Stimulated activated CD4-positive, alpha-beta T cell treated with anti-CD3 and anti-CD28 coated beads, Interleukin-4, amount 100 ng/mL, for 1 hour (primary cell): ENCODE measurements at places on chromosomes 6 and 20.

- DNase-seq: no peak
Observed at GRCh38 chr6:43830775-43831174, 60.8 kb downstream of the VEGFA start.

GRCh38 chr6:38867726-38868125, 152.6 kb downstream of the DNAH8 start:
- DNase-seq: no peak

DNA sequence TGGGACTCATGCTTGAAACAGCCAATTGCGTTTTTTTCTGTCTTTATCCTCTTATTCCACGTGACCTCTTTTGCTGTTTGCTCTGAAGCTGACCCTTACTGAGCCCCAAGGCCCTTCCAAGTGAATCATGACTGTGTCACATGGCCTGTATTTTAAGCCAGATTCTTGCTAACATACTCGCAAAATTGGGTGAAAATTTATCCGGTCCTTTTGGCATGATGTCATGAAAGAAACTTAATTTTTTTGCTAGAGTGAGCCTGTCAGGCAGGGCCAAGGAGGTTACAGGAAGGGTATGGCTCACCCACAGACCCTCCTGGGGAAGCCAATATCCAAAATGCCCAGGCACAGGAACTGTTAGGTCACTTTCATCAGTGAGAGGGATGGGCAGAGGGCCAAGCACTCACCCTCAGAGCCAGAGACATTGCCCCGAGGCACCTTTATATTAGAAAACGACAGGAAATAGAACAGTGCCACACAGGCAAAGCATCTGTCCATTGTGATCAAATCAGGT, 296.7 kb downstream of the CDH26 start:
- DNase-seq: no peak

- no peak for DNase-seq
Observed at GRCh38 chr6:124319410-124319809, 515.7 kb downstream of the NKAIN2 start.

DNA sequence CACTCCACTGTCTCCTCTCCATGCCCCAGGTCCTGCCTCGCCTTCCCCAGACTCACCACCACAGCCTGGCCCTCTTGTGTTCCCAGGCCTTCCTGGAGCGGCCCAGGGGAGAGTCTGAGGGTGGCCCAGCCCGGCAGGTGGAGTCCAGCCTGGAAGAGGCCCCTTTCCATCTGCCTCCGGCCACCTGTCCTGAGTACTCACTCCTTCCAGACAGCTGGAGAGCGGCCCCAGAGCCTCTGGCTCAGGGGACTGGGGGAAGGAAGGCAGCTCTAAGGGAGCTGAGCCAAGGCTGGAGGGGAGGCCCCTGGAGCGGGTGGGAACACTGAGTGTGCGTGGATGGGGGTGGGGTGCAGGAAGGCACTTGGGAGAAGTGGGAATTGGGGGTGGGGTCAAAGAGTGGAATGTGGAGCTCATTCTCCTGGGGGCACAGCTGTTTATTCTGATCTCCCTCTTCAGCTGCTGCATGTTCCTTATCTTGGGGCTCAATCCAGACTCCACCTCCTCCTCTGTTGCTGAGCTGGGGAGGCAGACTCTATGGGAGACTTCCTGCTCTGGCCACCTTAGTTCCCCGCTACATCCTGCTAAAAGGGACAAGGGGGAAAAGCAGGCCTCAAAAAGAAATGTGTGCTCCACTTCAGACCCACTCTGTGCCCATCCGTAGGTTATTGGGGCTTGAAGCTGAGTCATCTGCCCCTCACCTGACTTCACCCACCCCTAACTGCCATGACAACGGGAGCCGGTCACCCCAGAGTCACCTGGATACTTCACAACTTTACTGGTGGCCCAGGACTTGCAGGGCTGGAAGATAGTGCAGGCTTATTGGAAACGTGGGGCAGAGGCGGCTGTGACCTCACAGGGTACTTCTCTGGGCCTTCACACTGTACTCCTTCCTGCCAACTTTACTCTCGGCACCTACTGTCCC, 19.5 kb upstream of the TAF8 start:
- DNase-seq: peak; percentile 50

GRCh38 chr6:104326173-104327001, 533.3 kb downstream of the HACE1 start:
- no peak for DNase-seq

GRCh38 chr20:16974080-16974854, 226.1 kb downstream of the OTOR start:
- DNase-seq: no peak

DNA sequence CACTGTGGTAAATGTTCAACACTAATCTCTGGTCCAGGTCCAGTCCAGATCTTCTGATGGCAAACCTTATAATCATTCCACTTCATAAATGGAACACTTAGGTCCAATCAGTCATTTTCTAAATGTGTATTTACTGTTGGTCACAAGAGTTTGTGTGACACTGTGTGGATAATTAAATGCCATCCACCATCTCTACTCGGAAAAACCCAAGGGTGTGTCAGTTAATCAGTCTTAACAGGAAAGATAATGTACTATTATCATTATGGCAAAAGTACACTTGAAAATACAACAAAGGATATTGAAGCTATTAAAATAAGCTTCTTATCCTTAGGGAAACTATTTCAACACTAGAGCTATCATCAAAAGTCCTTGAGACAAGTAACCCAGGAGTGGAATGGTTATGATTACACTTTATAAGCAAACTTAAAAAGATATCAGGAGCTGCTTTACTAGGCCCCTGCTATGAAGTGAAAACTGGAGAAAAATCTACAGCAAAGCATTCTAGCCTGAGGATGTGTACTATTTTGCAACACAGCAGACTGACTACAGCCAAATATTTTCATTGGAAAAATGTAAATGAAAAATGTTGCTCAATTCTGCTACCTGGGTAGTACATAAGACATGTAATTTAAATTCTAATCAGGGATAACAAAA, 227.9 kb downstream of the LAMA2 start:
- no peak for DNase-seq

GRCh38 chr6:104400844-104401243, 458.9 kb downstream of the HACE1 start:
- no peak for DNase-seq

DNA sequence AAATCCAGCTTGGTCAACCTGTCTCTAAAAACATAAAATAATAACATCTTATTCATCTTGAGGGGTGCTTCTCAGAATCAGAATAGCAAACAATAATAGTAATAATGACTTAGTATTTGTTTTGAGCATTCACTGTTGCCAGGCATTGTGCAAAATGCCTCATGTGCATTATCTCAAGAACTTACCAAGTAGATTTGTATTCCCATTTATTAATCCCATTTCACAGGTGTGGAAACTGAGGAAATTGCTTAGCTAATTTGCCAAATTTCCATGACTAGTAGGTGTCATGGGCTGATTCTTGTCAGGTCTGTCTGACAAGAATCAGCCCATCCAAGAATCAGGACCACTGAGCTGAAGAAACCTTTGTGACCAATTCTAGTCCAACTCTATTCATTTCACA, 5.5 kb downstream of the TTBK1 start:
- DNase-seq: no peak

DNA sequence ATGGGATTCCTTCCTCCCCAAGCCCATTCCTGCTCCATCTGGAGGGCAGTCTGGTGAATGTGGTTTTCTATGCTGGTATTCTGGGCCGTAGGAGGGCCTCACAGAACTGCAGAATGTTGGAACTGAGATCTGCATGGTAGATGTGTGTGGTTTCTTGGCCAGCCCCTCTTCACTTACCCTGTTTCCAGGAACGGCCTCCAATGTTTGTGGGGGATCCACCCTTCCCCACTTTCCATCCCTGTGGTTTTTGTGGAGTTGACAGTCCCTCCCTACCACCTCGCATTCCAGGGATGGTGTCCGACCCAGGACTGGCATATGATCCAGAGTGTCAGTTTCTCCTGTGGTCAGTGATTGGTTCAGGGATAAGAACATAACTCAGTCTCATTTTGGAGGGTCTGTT, 26.7 kb upstream of the TMEM14A start:
- no peak for DNase-seq

DNA sequence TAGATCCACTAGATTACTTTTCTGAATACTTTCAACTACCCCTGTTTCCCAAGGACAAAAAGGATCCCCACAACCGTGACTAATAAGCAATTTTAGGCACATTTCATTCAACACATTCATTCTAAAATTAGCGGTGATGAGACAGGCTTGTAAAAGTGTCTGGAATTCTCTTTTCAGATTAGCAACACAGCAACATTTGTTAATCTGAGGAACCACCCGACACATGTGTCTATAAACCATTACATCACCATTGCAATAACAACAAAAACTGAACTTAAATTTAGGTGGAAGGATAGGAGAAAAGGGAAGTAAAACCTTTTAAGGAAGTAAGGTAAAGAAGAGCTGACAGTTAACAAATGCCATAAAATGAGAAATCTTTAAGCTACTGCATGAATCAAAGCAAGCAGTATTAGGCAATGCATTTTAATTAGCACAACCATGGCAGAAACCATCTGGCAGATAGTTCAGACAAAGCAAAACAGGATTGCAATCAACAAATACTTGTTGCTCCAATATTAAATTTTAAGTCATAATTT, 49.1 kb downstream of the MAP3K7 start:
- DNase-seq: no peak

DNA sequence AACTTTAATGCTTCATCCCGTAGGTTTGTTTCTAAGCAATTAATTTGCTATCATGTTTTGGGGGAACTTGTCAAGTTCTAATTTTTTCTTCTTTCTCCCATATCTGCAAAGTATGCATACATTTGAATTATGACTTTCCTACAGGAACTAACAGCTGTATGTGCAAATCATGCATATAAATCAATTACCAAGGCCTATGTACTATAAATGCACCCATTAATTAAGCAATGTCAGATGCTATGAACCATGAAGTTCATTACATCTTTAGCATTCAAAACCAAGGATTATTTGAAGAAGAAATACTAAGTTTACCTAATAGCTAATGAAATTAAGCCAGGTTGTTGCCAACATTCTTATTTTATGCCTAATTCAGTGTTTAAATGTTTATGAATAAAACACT, 851.3 kb downstream of the TFAP2A start:
- no peak for DNase-seq

DNA sequence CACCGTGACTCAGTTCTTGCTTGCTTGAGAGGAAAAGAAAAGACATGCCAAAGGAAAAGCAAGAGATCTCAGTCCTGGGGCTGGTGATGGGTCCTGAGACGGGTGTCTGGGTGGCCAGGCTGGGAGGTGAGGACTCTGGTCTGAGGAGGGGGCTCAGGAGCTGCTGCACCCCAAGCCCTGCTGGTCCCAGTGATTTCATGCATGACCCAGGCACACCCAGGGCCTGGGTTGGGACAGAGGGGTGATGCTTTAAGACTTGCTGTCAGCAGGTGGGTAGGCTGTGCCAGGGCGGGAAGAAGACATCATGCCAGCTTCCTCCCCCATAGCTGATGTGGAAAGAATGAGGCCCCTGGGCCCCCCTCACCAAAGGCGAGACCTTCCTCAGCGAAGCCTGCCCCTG, 65.1 kb upstream of the PMEPA1 start:
- no peak for DNase-seq

GRCh38 chr20:10609276-10609675, 64.5 kb downstream of the JAG1 start:
- DNase-seq: no peak

DNA sequence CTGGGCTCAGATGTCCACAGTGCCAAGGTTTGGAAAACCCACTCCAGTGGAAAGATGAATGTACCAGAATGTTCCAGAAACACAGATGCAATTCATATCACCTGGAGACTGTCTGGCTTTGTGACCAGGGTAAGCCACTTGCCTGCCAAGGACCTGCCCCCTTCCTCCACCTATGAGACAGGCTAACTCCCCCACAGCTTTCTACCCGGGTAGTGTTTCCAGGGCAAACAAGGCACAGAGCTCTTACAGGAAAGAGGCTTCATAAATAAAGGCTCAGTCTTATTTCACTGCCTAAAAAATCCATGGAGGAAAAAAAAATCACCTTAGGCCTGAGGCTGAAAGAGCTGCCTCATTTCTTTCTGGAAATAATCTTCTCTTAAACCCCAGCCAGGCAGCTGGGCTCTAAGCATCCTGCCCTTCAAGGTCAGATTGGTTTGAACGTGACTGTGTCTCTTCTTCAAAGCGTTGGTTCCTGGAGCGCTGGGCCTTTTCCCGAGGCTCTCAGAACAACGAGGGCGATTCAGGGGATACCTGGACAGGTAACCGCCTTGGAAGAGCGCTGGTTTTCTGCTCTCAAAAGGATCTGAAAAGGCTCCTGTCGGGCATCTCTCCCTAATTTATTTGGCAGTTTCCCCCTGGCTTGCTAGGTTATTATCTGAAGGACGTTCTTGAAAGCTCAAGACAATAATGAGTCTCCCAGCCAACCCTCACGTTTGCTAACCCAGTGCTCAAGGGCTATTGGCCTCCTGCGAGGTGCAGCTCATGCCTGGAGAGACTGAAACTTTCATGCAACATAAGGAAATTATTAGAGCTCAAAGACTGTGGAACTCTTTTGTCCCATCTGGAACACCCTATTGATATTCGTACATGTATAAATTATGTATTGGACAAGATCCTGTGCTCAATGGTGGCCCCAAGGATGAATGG, 199.2 kb upstream of the PMEPA1 start:
- DNase-seq: no peak

- DNase-seq: no peak
Observed at GRCh38 chr20:9490631-9491030, 23.8 kb upstream of the LAMP5 start.

DNA sequence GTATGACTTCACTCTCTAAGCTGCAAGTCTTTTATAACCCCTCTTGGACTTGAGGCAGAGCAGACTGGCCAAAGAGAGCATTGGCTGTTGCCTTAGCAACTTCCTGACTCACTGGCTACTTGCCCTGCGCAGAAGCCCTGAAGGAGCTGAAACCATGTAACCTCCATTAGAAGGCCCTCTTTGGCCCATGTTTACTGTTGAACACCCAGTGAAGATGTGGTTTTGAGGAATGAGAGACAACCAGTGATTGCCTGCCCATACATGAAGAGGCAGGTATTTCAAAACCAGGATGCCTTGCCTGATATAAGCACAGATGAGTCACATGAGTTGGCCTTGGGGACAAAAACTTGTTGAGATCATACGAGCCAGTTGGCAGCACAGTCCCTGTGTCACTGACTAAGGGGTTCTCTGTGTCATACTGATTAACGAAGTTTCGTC, 182.5 kb downstream of the EDN1 start:
- DNase-seq: no peak

DNA sequence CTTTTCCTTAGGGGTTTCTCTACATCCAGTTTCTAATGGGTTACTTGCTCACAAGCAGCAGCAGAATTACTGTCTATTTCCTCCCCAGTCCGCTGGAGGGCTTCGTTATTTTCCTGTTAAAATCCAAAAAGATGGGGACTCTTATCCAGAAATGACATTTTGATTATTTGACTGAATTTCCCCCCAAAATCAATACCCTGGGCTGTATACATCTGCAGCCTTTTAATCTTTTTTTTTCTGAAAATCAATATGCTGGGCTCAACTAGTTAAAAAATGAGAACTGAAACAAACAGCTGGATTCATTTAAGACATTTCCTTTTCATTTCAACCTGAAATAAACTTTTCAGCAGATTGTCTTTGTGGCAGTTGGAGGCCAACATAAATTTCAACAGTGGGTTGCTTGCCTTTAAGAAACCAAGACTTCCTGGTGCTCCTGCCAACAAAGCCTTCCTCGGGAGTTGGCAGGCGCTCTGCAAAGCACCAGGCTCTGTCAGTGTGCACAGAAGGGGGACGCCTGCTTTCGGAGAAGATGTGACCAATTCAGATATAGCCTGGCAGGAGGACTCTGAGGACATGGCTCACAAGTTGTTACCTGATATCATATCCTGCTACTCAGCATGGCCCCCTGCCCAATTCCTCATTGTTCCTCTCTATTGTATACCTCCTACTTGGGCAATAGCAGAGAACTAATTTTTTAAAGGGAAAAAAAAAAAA, 204.7 kb upstream of the ARG1 start:
- DNase-seq: no peak

- no peak for DNase-seq
Observed at GRCh38 chr6:125547381-125547780, 202.1 kb upstream of the HEY2 start.
